ENCODE measurements at places on chromosomes 6 and 20. TPM values are rescaled to one million over a fixed set of nuclear protein-coding genes. Genes with fewer than 3 reads are reported as not detected.

Gene EEF1A2
- total RNA-seq = 11.8 TPM

Gene SLC32A1
- total RNA-seq = not detected

Gene RNF39
- not detected for total RNA-seq

Gene IBTK
- 34.8 TPM for total RNA-seq

DNA sequence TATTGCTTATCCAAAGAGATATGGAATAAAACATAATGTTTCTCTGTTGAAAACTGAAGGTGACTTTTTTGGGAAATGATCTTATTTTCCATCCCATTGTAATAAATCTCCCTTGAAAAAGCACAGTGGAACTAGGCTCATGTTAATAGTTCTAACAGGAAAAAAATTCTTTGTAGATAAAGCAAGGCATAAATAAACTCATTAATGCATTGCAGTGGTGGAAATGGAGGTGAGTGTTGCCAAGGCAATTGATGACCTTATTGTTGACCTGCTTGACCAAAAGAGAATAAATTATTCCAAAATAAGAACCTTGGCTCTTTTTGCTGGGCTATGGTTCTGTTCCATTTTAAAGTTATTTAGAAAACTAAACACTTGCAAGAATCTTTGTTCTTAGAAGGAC, 55.2 kb downstream of the TRMT11 start:
- DNase-seq = no peak
- no peak overlapping the region for H3K4me3 ChIP-seq
- H3K27me3 ChIP-seq = no peaks in the 10 kb centered on the region
- peaks cover 25% of the 10 kb centered on the region for H3K36me3 ChIP-seq
- peaks cover 13% of the 10 kb centered on the region for H3K4me1 ChIP-seq
- peak overlapping the region; percentile 35 for H3K27ac ChIP-seq

DNA sequence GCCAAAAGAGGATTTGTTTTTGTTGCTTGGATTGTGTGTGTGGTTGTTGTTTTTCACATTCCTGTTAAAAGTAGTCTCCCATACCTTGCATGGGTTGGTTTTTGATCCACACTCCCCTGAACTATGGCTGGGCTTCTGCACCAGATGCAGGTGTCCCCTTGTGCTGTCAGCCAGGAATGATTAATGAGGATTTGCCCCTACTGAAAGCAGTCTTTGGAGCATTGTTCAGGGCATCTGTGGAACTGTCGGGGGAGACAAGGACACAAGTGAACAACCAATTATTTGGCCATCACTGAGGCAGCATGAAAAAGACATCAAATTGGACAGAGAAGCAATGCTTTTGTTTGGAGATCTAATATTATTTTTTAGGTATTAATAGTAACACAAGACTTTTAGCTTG, 373.2 kb upstream of the MMS22L start:
- peak overlapping the region; percentile 71 for H3K27ac ChIP-seq
- DNase-seq = no peak
- peaks cover 1% of the 10 kb centered on the region for H3K4me1 ChIP-seq
- H3K27me3 ChIP-seq = no peaks in the 10 kb centered on the region
- no peaks in the 10 kb centered on the region for H3K36me3 ChIP-seq

GRCh38 chr6:4806791-4807190, 30.6 kb downstream of the CDYL start:
- no peaks in the 10 kb centered on the region for H3K27me3 ChIP-seq
- H3K27ac ChIP-seq = peak overlapping the region; percentile 55
- H3K4me3 ChIP-seq = no peak overlapping the region

- H3K36me3 ChIP-seq = peaks cover 4% of the 10 kb centered on the region
- H3K27ac ChIP-seq = no peak overlapping the region
- no peak for DNase-seq
- peaks cover 16% of the 10 kb centered on the region for H3K4me1 ChIP-seq
- no peaks in the 10 kb centered on the region for H3K27me3 ChIP-seq
Measured at GRCh38 chr20:9615766-9616454, 101.5 kb downstream of the LAMP5 start.
